ENCODE measurements at places on chromosomes 12 and 14.

DNA sequence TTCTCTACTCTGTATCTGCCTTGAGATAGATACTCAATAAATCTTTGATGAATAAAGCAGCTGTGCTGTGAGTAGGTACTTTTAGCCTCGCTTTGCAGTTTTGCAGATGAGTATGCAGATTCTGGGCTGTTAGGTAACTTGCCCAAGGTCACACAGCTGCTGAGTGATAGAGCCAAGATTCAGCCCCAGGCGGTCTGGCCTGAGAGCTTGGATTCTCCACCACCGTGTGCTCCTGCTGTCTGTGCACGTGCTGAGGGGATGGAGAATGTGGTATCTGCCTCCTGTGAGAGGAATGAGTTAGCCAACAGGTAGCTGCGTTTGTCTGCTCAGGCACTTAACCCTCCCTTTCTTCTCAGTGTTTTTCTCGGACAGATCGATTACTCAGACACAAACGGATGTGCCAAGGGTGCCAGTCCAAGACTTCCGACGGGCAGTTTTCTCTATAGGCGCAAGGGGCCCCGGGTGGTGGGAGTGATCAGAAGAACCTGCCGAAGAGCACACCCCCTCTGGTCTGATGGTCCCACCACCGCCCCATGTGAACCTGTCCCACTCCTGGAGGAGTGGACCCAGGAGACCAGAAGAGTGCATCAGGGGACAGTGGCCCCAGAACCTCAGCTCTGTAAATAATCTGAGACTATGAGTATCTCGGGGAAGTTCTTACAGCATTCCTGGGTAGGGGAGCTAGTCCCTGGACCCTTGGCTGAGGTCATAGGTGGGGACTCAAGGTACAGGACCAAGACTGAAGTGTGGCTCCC, 6.6 kb upstream of the CSAD start:
- DNase-seq: no peak

GRCh38 chr12:109571773-109572505, 1.4 kb downstream of the MMAB start:
- no peak for DNase-seq

DNA sequence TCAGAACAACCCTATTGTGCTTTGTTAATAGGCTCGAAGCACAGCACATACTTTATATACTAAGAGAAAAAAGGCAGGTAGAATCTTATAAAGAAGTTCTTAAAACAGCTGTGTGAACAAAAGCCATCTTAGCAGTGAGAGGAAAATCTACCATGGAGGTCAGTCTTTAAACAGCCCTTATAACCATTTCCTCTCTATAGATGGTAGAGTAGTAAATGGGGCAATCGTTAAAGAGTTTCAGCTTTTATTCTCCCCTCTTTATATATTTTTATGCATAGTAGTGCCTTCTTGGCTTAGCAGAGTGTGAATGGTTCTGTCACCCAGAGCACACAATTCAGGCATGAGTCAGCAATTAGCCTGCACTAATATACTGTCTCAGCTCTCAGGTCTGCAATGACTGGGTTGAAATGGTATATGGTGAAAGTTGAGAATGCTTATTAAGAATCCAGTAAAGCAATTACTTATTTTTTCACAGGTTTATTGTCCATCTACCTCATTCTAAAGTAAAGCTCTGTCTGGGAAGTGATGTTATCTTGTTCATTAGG, 305.0 kb downstream of the NELL2 start:
- no peak for DNase-seq

- DNase-seq: peak; percentile 89
Observed at GRCh38 chr14:50231475-50232275, at the start of gene SOS2. SOS2 (minus strand) TSS chr14:50231578; CDS start chr14:50231283, 295 bp downstream.

GRCh38 chr12:109721276-109721675, 7.7 kb downstream of the FAM222A start:
- no peak for DNase-seq
